OCI-M1 (cell line): ENCODE measurements at places on chromosomes 12 and 14.

GRCh38 chr12:15808652-15809051, 19.5 kb upstream of the EPS8 start:
- no peak for DNase-seq

DNA sequence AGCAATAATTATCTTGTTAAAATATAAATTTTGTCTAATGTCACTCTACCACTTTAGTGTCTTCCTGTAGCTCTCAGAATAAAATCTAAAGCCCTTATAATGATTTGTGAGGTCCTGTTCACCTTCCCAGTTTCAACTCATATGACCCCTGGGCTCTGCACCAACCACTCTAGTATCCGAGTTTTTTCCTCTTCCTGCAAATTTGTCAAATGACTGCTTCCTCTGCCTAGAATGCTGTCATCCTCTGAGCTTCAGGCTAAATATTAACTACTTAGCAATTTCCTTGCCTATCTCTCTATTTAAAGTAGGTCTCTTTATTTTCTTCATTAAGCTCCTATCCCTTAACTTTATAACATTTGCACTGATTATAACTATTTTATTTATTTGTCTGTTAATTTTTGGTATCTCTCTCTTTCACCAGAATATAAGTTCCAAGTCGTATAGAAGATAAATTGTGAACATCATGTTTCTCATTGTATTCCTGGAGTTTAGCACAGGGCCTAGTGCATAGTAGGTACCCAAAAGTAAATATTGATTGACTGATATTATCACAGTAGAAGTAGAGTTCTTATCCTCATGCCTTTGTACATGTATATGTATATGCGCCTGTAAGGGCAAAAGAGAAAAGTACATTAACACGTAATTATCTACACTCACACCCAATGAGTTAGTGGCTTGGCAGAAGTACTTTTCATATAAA, 196.0 kb downstream of the BCAT1 start:
- DNase-seq = no peak

DNA sequence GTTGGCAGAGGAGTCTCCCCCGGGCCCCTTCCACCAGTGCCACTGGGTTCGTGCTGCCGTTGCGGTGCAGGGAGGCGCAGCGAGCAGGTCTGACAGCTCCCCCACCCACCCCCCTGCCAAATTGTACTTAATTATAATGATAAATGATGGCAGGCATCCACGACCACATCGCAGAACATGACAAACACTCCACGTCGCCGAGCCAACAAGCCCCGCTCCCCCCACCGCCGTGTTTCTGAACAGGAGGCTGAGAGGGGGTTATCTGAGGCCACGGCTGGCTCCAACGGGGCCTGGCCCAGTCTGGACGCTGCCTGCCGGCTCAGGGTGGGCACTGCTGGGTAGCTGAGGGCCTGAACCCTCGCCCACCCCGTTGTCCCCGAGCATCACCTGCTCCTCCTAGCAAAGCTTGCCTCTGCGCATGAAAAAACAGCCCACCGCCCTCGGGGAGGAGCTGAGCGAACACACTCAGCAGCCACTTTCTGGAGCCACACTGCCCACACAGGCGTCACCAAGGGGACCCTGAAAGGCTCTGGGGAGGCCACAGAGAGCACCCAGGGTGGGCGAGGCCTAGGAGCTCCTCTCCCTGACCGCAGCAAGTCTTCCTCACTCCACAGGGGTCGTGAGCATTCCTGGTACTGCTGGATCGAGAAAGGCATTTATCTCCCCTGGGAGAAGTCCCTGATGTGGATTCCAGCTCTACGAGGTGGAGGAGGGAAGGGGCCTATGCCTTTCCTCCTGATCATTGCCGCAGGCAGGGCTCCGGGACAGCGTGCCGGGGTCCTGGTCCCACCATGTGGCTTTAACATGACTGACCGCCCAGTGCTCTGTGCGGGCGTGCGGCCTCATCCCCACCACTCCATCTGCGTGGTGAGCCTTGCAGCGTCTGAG, 35.4 kb upstream of the DIO3 start:
- DNase-seq = no peak

GRCh38 chr12:115240251-115240650, 556.3 kb upstream of the TBX3 start:
- DNase-seq = no peak
